Brain (organoid and tissue), 16 donors: ENCODE measurements at places on chromosomes 5 and 9. TPM values are rescaled to one million over a fixed set of nuclear protein-coding genes. Genes with fewer than 3 reads are reported as not detected.

LRRC19 gene
- not detected for polyA plus RNA-seq

DNA sequence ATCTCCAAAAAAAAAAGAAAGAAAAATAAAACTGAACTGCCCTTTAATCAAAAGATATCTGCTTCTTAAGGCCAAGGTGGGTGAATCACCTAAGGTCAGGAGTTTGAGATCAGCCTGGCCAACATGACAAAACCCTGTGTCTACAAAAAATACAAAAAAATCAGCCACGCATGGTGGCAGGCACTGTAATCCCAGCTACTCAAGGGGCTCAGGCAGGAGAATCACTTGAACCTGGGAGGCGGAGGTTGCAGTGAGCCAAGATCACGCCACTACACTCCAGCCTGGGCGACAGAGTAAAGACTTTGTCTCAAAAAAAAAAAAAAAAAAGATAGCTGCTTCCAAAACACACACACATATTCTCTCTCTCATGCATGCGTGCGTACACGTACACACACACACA, 17.8 kb downstream of the SCAI start:
- no peak for DNase-seq

DNA sequence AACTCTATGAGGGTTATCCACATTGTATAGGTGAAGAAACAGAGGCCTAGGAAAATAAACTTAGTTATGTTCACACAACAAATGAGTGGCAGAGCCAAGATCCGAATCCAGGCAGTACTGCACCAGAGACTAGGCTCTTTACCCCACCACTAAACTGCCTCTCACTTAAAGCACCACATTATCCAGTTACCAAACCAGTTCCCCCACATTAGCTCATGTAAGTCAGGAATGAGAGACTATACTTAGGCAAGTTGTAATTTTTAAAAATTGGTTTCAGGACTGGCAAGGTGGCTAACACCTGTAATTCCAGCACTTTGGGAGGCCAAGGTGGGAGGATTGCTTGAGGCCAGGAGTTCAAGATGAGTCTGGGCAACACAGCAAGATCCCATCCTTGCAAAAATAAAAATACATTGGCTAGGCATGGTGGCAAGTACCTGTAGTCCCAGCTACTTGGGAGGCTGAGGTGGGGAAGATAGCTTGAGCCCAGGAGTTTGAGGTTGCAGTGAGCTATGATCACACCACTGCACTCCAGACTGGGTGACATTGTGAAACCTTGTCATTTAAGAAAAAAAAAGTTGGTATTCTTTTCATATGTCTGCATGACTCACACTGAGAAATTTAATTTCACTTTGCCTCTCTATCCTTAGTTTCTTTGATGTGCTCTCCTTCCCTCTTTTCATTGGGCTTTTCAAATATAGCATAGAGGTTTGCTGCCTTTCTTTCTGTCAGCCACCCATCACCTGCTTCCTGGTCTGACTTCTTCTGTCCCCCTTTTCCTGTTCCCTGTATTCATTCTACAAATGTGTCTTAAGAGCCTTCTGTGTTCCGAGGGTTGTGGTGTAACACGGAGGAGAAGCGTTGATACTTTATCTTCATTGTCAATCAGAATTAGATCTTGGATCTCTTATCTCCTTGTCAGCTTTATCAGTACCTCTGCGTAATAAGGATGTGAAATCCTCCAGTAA, 64.7 kb downstream of the ERMP1 start:
- no peak for DNase-seq

DNA sequence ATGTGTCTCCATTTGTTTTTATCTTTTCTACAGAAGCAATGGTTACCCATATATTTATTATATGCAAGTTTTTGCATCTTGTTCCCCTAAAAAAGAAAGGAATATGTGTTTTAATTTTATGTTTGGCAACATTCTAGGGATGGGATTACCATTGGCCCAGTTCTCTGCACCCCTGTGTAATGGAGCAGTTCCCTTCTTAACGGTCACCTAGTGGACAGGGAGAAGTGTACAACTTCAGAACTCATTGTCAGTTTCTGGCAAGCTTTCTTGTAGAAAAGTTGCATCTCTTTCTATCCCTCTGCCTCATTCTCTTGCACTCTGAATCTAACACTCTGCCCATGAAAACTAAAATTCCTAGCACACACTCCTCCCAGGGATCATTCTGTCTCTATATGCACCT, 78.2 kb downstream of the DOCK8 start:
- DNase-seq, result no peak

GRCh38 chr9:2363781-2364180, 257.8 kb upstream of the VLDLR start:
- DNase-seq, result peak; percentile 94

GRCh38 chr9:39108145-39108544, 179.8 kb downstream of the CNTNAP3 start:
- no peak for DNase-seq

GRCh38 chr5:131987251-131987650, 24.2 kb downstream of the ACSL6 start:
- no peak for DNase-seq

SPATA9 gene
- 0.34 TPM for polyA plus RNA-seq

SLCO6A1 gene
- polyA plus RNA-seq, result not detected

CSNK1A1 gene
- polyA plus RNA-seq, result 66.7 TPM

LRRC70 gene
- not detected for polyA plus RNA-seq

DNA sequence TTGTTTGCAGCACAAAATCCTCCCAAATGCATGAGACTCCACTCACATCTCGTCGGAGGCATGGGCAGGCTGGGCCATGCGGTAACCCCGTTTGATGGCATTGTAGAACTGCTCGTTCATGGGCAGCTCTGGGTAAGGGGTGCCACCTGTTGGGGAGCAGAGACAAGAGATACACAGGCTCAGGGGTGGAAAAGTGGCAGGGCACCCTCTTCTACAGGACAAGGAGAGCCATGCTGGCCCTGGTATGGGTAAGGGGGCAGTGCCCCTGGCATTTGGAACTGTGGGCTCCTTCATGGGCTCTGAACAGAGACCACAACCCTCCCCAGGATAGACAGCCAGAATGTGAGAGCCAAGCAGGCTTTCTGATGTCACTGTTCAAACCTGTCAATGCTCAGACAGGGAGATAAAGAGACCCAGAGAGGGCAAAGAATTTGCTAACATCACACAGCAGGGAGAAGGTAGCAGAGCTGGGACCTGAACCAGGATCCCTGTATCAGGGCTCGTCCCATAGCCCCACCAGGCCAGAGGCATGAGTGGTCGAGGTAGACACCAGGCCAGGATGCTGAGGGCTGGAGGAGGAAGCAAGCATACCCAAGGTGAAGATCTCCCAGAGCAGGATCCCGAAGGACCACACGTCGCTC, 33.2 kb upstream of the CSF1R start:
- no peak for DNase-seq

- DNase-seq, result peak; percentile 74
Measured at GRCh38 chr5:137206030-137206715, 293.0 kb downstream of the SPOCK1 start.

GRCh38 chr5:169904059-169904458, 76.2 kb downstream of the INSYN2B start:
- DNase-seq, result no peak

DNA sequence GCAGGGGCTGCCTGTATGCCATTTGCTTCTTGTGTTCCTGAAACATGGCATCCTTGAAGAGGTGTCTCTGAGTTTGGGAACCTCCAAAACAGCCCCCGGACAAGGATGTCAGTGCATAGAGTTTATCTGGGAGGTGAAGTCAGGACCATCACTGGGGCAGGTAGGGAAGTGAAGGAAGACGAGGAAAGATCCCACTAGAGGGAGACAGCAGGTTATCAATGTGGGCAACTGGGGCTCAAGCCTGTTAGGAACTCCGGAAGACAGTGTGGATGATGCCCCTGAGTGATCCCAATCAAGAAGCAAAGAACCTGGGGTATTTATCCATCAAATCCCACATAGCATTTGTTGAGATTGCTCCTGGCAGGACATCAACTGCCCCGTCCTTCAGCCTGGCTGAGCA, 233.1 kb downstream of the AGTPBP1 start:
- no peak for DNase-seq

- DNase-seq, result no peak
Measured at GRCh38 chr5:42900734-42901133, 89.0 kb upstream of the SELENOP start.

GRCh38 chr9:113465599-113466140, 2.1 kb downstream of the RGS3 start:
- DNase-seq, result no peak

GRCh38 chr9:117622347-117622746, 81.9 kb upstream of the TLR4 start:
- no peak for DNase-seq

NADK2 gene
- polyA plus RNA-seq, result 8.2 TPM

GRCh38 chr5:174794931-174795672, 70.7 kb downstream of the MSX2 start:
- no peak for DNase-seq

- DNase-seq, result no peak
Measured at GRCh38 chr9:99851500-99851822, 29.8 kb downstream of the NR4A3 start.

DNA sequence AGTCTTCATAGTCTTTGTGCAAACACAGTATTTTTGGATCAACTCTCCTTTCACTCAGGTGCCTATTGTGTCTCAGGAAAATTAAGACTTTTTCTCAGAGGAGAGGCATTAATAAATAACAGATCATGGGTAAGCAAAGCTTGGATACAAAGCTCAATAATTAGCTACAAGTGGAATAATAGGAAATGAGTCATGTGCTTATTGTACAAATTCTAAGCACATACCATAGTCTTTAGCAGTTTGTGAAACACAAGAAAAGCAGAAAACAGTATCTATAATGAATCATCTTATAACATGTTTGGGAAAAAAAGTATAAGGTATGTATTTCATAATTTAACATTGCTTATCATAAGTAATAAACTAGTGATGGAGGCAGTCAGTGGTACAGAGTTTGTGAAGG, 477.0 kb downstream of the CDH10 start:
- DNase-seq, result no peak

DNA sequence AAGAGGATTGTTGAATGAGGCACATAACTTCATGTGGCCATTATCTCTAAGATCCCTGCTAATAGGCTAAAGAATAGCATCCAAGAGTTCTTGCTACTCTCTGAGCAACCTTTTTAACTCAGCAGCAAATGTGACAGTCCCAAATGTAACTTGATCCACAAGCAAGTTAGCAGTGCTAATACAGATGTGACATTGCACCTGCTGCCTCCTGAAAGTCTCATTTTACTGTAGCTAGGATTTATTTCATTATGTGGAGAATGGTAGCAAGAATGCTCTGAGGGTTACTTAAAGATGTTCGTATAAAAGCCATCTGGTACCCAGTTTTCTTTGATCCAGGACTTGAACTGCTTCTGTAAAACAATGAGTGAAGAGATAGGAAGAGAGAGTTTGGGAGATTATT, 45.8 kb downstream of the CDH10 start:
- DNase-seq, result no peak

DNA sequence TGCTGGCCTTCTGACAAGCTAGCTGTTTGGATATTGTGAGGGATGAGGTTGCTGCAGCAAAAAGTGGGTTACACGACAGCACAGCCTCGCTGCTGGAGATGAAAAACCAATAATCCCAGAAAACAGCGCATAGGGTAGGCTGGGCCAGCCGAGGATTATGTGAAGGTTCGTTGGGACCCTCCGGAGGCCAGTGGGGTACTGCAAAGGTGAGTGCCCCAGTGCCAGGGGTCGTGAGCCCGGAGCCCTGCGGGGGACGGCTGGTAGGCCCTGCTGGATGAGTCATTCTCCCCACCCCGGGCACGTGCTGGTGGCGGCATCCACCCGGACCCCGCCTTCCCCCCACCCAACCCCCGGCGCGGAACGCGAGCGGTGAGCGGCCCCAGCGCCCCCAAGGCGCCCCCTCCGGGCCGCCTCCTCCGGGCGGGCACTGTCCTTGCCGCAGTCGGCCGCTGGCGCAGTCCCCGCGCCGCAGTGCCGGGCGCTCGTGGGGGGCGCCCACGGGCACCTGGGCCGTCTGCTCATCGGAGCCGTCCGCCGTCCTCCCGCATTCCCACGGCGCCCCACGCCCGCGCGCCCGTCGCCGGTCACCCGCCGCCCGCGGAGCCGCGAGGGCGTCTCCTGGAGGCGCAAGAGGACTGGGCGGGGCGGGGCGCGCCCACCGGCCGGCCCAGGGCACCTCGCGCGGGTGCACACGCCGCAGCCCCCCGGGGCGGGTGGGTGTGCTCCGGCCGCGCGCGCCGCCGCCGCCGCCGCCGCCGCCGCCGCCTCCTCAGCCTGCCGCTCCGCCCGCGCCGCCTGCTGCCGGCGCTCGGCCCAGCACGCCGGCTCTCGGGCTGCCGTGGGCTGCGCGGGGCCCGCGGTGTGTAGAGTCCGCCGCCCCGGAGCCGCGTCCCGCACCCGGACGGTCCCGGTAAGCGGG, at the start of gene PHF24:
TSS of gene PHF24 (plus strand) at position 794 of the 919 bp plus-strand sequence. CDS start 13,014 bp downstream, outside the sequence.
- peak; percentile 78 for DNase-seq

DNA sequence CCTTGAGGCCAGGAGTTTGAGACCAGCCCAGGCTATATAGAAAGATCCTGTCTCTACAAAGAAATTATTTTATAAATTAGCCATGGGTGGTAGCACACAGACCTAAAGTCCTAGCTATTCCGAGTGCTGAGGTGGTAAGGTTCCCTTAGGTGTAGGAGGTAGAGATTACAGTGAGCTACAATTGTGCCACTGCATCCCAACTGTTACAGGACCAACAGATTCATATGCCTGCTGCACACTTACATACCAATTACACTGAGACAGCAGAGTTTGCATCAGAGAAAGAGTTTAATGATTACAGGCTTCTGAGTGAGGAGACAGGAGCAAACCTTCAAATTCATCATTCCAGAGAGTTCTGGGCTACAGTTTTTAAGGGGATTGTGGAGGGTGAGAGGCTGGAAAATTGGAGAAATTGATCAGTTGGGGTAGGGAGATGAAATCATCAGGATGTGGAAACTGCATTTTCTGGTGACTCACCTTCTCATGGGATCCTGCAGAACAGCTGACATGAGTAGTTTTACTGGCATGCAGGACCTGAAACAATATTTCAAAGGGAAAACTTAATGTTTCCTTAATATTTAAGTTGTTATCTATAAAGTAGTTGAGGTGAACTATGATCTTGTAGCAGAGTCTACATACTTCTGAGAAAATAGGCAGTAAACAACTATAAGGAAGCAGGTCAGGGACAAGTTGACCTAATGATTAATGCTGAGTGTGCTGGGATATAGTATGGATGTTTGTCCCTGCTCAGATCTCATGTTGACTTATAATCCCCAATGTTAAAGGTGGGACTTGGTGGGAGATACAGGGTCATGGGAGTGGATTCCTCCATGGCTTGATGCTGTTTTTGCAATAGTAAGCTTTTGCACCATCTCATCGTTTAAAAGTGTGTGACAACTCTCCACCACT, 54.7 kb downstream of the ANXA2R start:
- DNase-seq, result no peak

CARTPT gene
- 7.9 TPM for polyA plus RNA-seq
